ENCODE measurements at places on chromosomes 1 and 21.
A peak's percentile ranks its signal among the peaks of the same experiment; 100 is the strongest.

DNA sequence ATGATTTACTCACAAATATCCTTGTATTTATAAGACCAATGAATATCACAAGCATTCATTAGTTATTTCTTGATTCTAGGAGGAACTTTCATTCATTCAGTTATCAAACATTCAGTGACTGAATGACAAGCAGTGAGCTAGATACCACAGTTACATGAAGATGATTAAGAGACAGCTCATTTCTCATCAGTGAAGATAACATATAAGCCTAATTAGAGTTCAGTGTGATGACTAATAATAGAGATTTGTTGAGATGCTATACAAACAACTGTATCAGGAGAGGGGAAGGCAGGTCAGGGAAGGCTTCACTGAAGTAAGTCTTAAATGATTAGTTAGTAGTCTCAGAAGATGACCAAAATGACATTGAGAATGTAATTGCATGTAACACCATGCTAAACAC, 14.6 kb upstream of the C1orf105 start:
- DNase-seq = no peak

DNA sequence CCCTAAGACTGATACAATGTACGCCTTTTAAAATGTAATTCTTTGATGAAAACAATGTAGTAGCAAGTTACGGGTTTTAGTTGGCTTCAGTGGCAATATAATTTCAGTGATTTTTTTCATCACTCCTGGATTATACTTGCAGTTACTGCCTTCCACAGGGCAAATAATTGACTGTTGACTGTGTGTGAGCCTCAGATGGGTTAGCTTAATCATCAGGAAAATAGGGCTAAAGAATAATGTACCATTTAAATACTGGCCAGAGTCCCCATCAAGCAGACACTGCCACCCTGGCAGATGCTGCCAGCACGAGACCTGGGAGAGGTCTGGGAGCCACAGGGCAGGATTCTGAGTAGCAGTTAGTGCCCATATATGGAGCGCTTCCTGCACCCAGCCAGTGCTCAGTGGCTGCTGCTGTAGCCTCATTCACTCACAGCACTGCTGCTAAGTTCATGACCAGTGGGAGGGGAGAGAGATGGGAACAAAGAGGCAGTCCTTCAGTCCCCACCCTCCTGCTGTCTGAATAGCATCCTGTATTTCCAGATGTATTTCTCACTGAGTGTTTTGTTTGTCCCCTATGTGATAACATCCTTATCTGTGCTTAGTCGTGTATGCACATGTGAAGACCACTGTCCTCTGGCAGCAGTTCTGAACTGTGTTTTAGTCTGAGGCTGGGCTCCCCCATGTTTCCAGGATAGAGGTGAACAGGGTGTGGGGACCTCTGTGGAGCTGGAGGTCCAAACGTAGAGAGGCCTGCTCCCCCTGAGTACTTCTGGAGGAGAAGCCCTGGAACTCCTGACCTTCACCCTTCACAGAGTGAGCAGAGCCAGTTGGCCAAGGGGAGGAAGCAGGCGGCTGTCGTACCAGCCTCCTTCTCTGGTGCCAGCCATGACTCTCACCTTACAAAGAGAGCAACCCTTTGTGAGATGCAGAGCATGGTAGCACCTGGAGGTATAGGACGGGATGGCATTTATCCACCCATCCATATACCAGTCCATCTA, 80.4 kb downstream of the ADARB1 start:
- peak; percentile 19 for DNase-seq

GRCh38 chr1:14062669-14063068, 362.7 kb downstream of the PRDM2 start:
- no peak for DNase-seq

GRCh38 chr1:22485431-22485830, 33.8 kb downstream of the ZBTB40 start:
- DNase-seq = no peak

DNA sequence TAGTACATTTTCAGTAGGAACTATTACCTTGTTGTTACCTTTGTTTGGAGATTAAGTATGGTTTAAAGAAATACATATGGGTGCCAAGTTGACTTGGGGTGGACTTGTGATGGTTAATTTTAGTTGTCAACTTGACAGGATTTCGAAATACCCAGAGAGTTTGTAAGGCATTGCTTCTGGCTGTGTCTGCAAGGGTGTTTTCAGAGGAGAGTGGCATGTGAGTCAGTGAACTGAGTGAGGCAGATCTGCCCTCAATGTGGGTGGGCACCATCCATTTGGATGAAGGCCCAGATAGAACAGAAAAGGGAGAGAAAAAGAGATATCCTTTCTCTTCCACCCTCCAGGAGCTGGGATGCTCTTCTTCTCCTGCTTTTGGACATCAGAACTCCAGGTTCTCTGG, 315.5 kb downstream of the GPATCH2 start:
- no peak for DNase-seq

DNA sequence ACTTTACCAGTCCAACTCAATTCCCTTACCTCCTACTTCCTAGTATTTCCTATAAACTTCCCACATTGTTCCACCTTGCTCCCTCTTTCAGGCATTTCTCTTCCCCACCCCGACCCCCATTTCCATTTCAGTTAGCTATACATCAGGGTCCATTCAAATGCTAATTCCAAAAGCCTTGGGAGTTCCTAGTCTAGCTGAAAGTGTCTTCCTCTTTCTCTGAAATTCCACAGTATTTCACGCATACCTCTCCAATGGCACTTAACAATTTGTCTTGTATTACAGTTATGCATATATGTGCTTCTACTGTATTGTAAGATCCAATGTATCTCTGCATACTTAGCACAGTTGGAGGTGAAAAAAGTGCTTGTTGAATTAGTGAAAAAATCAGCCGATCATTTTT, 94.9 kb downstream of the ZNF644 start:
- DNase-seq = no peak

DNA sequence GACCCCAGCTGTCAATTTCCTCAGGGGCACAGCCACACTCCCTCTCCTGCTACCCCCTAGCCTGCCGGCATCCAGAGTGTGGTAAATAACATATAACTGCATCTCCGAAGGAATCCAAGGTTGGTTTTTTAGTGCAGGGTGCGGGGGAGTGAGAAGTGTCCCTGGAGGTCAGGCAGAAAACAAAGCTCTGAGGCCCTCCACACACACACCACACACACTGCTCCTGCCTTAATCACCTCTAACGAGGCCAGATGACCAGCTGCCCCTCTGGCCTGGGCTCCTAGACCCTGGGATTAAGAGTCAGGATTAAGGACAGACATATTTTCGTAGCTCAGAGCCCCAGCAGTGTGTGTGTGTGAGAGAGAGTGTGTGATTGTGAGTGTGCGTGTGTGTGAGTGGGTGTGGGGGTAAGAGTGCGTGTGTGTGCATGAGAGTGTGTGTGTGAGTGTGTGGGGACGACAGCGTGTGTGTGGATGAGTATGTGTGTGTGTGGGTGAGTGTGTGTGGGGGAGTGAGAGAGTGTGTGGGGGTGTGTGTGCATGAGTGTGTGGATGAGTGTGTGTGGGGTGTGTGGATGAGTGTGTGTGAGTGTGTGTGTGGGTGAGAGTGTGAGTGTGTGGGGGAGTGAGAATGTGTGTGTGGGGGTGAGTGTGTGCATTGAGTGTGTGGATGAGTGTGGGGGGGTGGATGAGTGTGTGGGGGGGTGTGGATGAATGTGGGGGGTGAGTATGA, 14.6 kb downstream of the SDC3 start:
- DNase-seq = no peak

DNA sequence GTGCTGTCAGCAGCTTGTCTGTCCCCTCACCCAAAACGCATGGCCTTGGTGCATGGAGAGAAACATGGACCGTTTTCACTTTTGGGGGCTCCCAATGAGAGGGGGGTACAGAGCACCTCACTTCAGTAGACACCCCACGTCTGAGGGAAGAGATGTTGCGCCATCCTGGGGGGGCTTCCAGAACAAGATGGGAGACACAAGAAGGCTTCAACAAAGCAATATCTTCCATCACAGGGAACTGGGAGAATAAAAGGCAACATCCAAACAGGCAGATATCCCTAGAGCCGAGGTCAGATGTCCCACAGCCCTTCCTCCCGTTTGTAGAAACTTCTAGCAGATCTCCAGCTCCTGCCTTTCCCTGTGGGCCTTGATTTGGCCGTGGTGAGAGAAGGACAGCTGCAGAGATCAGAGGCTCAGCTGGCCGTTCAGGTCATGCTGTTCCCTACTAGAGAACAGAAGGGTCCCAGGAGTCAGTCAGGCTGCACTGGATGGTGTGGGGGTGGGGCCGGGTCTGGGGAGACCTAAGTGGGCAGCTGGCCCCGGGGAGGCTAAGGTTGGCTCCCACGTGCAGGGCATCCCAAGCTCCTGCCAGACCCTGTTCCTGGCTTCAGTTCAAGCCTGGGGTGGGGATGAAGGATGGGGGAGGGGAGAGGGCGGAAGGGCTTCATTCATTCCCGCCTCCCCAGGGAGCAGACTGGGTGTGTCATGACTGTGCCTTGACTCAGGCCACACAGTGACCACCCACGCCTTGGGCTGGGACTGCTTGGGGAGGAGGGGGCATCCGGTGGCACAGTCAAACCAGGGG, 4.4 kb downstream of the PLOD1 start:
- no peak for DNase-seq

- DNase-seq = no peak
These were observed 442.3 kb downstream of the LRRIQ3 start for GRCh38 chr1:73755649-73756048.

DNA sequence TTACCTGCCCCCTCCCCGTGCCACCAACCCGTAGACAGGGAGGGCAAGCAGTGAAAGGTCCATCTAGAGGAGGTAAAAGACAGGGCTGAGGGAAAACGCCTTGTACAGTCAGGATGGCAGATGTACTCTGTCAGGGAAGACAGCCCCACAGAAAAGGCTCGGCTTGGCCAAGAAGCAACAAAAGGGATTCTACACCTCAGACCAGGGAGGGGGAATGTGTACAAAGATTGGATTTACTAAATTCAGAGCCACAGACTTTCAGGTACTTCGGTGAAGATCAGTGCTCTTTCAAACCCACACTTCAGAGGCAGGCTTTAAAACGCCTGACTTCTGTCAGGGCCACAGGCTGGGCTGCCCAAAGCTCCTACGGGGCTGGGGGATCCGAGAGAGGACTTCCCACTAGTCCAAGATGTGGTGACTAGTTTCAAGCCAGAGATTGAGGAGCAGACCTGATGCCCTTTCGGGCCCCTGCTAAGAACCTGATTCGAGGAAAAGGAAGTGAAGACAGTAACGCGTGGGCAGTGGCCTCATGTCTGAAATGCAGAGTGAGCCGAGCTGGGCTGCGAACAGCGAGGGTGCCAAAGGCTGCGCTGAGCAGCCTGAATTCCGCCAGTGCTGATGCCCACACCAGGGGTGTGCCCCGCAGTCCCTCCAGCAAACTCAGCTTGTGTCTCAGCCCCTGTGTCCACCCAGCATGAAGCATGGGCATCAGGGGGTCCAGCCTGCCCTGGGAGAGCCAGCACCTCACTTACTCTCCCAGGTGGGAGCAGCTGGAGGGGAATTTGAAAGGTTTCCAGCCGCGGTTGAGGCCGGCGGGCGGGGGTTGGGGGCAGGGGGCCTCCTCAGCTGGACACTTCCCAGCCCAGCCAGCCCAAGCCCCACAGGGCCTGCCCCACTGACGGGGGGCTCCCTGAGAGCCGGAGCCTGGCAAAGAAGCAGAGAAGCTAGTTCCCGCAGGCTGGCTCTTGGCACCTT, 36.2 kb downstream of the KIAA1614 start:
- no peak for DNase-seq

DNA sequence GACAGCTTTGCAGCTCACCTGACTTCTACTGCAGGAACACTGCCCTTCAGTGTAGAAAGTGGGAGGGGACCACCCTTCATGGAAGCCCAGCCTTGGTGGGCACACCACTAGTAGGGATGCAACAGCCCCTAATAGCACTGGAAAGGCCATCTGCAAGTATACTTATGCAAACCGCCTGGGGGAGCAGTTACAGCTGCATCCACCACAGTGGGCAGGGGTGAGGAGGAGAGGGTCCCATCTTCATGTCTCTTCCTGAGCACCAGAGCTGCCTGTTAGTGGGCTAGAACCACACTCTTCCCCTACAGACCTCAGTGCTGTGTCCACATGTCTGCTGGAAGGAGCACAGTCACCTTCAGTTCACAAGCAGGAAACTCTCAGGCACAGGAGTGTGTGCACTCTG, 66.2 kb upstream of the LHX8 start:
- DNase-seq = no peak

GRCh38 chr1:39563669-39564068, 12.9 kb downstream of the PABPC4 start:
- DNase-seq = no peak

GRCh38 chr1:61013189-61013945, 69.0 kb upstream of the NFIA start:
- DNase-seq = no peak

DNA sequence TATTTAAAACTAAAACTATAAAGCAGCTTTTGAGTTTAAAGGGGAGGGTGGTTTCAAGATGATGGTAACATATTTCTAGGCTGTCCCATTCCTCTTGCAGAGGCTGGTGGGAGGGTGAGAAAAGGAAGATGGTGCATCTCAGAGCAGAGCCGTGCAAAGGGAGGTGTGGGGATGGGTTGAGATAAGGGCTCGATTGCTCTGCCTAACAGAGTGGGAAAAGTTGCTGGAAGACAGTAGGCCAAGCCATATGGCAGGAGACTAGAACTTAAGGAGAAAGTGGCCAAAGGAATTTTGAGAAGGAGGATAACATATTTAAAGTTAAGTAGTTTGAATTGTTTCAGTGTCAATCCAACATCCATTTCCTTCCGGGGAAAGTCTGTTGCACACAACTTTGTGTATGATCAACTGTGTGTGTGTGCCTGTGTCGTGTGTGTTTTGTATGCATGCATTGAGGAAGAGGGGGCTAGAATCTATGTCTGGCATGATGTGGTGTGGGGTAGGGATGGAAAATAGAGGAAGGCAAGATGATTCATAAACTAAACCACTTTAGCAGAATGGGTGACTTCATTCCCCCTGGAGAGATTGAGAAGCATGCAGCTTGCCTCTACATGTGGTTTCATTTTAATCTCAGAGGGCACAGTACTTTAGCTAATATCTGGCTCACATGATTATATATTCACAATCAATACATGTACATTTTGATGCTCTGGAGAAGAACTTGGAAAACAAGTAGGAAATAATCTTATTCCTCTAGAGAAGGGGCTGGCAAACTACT, 145.0 kb upstream of the DNAH14 start:
- no peak for DNase-seq

DNA sequence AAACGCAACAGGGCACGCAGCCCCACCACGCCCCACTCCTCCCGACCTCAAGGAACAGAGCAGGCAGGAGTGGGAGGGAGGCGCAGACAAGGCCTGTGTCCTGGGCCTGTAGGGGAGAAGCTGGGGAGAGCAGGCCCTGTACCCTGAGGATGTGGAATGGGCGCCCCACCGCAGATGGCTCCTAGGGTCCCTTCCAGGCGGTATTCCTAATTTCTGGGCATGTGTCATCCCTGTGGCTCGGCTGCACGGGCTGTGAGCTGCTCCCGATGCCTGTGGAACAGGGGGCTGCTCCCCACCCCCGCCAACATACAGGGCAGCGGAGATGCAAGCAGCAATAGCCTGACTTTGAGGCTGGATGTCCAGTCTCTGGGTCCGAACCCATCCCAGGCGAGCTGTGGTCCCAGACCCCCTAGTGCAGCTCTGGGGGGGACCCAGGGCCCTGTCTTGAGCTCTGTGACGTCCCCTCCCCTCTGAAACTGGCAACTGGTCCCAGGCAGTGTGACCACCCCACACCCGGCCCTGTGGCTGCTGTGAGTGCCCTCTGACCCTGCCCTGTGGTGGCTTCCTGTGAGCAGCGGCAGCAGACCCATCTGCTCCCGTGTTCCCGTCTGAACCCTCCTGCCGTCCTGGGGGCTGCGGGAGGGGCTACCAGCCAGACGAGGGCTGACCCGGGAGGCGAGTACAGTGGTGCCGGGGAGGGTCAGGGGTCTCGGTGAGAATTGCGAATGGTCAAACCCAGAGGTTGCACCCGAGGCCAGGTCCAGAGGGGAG, 13.9 kb upstream of the COL6A2 start:
- DNase-seq = no peak

- DNase-seq = no peak
These were observed 70.0 kb upstream of the ZNF281 start for GRCh38 chr1:200479816-200480215.

All from stimulated activated CD4-positive, alpha-beta T cell treated with anti-CD3 and anti-CD28 coated beads, Interleukin-12 subunit alpha, Interleukin-12 subunit beta, amount 100 ng/mL, for 24 hours (primary cell).